ENCODE measurements at places on chromosomes 3 and 15.
A peak's percentile ranks its signal among the peaks of the same experiment; 100 is the strongest.

DNA sequence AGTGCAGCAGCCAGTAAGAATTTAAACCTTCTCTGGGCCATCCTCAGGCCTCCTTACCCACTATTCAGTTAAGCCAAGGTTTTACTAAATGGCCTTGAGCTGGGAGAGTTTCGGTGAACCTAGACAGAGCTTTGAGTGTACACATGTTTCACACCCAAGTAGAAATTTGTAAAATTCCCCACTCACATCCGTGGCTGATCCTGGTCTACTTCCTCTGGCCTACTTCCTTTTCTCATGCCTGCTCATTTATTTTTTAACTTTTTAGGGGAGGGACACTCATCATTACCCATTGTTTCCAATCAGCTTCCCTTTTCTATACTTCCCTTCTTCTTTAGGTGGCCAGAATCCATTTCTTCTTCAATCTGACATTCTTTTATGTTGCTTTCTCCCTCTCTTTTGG, 7.6 kb downstream of the CX3CR1 start:
- DNase-seq = no peak

- no peak for DNase-seq
Measured at GRCh38 chr3:75254685-75255084, 409.4 kb upstream of the FRG2C start.

GRCh38 chr3:99384596-99384995, 253.8 kb upstream of the COL8A1 start:
- no peak for DNase-seq

GRCh38 chr3:52106951-52107611, 47.1 kb downstream of the POC1A start:
- DNase-seq = no peak

DNA sequence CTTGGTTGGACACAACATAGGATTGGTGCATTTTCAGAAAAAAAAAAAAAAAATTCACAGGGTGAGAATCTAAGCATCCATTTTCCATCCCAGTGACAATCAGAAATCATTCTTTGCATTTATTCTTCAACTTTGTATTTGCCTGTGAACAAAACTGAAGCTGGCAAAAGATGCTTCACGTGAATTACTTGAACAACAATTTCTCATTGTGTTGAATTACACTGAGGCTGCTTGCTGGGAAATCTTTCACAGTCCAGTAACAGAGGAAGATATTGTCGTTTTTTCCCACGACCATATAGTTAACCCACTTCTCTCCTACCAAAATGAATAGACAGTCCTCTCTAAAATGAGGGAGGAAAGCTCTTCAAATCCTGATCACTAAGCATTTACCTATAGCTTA, 4.3 kb upstream of the SLCO3A1 start:
- no peak for DNase-seq

DNA sequence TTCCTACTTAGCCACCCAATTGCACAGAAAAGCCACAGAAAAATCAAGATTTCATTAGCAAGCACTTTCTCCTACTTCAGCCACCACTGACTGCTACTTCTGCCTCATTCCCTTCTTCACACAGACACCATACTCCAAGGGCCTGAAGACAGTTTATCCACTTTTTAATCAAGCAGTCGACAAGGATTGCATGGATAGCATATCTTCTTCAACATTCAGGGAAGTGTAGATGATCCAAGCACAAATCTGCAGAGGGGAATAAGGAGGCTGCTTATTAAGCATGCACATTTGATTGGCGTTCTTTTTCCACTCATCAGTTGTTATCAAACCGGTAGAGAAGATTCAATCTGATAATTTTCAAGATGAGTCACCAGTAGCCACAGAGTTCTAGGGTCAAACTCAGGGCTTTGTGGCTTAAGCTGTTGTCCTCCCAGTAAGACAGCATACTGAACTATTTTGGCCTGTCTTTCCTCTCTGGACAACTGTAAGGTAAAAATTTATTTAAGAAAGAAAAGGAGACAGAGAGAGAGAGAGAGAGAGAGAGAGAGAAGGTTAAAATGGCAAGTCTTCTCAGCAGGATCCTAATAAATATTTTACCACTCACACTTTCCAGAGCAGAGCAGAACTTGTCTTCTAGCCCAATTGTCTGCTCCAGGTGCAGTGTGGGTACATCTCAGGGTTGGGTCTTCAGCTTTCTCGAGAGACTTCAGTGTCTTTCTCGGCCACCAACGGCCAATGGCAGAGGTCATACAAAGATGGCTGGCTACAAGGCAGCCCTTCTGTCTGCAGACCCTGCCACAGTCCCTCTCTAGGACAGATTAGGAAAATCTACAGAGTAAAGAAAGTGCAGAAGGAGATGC, 80.6 kb upstream of the BHLHE40 start:
- DNase-seq = no peak

DNA sequence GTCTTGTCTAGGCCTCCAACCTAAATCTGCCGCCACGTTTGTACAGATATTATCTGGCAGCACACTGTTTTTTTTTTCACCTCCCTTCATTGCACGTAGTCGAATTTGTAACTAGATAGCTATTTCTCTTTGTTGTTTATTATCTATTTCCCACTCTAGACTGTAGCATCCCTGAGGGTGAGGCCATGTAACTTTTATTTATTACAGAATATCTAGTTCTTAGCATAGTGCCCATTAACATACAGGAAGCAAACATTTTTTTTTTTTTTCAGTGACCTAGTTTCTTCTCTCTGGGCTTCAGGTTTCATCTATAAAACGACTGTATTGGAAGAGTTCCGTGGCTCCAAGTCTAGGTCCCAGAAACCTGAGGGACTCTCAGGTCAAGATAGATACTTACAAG, 354.3 kb downstream of the FGF12 start:
- no peak for DNase-seq

DNA sequence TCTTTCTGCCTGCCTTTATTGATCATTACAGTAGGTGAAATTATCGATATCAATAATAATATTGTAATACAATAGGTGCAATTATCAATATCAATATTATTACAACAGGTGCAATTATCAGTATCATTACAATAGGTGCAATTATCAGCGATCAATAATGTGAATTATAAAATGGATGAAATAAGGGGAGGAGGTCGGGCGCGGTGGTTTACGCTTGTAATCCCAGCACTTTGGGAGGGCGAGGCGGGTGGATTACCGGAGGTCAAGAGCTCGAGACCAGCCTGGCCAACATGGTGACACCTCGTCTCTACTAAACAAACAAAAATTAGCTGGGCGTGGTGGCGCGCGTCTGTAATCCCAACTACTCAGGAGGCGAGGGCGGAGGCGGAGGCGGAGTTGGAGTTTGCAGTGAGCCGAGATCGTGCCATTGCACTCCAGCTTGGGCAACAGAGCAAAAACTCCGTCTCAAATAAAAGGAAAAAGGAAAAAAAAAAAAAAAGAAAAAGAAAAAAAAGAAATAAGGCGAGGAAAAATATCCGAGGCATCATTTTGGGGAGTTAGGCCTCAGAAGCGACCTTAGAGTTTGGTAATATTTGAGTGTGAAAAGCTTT, 611 bp upstream of the BNIP2 start:
- DNase-seq = peak; percentile 73

GRCh38 chr15:76795217-76795616, 109.9 kb downstream of the SCAPER start:
- DNase-seq = no peak

- no peak for DNase-seq
Measured at GRCh38 chr15:52503788-52504496, 24.7 kb downstream of the MYO5A start.

DNA sequence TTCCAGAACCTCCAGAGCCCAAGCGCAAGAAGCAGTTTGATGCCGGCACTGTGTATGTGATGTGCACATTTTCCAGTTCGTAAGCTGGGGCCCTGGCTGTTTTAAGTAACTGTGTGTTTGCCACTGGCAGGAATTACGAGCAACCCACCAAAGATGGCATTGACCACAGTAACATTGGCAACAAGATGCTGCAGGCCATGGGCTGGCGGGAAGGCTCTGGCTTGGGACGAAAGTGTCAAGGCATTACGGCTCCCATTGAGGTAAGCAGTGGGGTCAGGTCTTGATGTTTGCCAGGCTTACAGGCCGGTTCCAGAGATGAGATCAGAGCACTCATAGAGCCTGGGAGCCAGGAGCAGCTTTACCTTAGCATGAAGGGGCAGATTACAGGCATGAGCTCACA, 28.4 kb downstream of the RBM5 start:
- no peak for DNase-seq

- no peak for DNase-seq
Measured at GRCh38 chr3:112965656-112966055, 9.2 kb downstream of the CD200R1 start.

DNA sequence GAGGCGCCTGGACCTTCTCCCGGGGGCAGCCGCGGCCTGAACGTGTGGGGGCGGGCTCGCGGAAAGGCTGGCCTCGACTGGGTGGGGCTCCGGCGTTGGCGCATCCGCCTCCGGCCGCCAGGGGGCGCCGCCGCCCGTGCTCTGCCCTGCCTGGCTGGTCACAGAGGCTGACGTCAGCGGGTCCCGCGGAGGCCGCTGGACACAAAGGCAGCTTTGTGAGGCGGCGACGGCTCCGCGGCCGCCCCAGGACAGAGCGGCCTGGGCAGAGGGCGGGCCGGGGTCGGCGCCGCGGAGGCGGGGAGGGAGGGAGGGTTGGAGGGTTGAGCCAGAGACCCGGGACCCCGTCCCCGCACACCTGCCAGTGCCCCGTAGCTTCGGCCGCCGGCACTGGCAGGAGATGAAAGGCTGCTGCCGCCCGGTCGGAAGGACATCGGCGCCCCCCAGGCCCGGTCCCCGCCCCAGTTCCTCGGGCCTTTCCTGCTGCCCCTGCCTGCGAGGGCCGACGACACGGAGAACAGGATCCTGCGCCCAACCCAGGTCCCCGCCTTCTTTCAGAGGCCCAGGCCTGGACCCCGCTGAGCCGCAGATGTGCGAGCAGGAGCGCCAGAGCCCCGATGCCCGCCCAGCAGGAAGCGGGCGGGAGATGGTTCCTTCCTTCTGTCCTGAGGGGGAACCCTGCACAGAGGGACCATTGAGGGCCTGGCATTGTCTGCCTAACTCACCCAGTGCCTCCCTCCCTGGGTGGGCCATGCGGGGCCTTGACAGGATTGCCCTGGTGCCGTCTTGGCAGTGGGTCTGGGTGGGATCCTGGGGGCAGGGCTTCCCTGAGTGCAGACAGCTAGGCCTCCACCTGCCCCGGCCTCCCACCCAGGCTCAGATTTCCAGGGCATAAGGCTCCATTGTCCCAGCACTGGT, 8.7 kb upstream of the SEMA3B start:
- DNase-seq = peak; percentile 88

DNA sequence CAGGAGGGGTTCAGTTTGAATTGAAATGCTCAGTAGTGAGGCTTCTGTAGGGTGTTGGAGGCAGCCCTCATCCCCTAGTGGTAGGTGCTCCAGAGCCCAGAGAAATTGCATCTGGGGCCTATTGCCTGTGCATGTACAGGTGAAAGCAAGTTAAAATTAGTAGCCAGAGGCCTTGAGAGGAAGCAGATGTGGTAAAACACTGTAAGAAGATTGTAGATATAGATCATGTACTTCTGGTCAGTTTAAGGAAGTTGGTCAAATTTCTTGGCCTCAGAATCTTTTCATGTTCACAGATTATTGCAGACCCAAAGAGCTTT, 34.6 kb downstream of the IGSF10 start:
- DNase-seq = no peak

- no peak for DNase-seq
Measured at GRCh38 chr15:50676799-50677483, 9.7 kb downstream of the TRPM7 start.

DNA sequence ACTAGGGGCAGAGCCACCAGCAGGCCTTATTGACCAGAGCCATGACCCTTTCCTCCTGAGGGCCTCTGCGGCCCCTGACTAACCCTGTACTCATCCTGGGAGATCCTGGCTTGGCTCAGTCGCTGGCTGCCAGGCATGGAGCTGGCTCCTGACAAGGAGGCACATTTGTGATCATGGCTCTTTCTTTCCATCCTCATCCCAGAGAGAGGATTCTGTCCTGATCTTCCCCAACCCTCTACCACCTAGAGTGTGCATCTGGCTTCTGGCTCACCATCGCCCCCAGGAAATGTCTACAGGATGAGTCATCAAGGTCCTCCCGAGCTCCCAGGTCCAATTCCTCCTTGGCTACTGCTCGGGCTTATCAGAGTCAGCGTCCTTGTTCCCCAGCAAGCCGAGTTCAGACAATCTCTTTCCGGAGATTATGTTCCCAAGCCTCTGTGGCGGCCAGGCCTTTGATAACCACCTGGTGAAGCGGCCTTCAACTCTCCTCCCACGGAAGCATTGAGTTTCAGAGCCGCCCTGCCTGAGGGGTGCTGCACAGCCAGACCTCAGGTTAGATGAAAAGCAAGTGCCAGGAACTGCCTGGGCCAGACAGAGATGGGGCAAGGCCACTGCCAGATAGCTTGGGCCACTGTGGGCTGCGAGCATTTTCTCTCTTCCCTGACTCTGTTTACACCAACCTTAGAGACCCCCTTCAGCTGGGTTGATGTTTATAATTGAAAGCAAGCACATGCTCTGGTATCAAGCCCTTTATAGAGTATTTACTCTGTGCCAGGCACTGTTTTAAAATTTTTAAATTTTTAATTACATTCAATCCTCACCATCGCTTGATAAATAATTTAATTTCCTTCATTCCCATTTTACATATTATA, 44.3 kb upstream of the MRPS22 start:
- DNase-seq = no peak

GRCh38 chr3:25046911-25047771, 380.9 kb upstream of the RARB start:
- no peak for DNase-seq

DNA sequence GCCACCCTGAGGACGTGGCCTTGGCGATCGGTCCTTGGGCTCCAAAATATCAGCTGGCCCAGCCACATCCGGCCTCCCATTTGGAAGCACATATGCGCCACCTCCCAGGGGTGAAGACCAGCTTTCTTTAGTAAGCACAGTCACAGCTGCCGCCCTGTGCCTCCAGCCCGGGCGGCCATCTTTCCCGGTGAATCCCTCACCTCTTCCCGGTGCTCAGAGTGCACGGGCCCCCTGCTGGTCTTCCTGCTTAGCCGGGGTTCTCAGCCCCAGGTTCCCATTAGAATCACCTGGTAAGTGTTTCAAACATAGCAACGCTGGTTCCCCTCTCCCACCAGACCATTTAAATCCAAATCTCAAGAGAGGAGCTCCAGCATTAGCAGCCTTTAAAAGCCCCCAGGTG, 232.2 kb downstream of the VPS13C start:
- no peak for DNase-seq

DNA sequence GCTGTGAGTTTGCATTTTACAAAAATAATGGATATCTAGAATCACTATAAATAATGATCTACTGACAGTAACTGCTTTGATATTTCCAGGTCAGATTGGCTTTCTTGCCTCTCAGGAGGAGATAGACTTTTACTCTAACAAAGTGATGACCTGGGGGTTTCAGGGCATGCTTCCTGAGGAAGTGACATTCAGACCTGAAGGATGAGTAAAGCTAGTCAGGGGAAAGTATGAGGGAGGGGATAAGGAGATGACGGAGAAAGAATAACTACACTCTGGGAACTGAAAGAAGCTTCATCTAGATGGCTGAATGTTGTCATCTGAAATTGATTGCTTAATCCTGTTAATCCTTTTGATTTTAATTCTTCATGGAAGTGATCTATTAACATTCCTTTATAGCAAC, 32.2 kb downstream of the ARMC8 start:
- DNase-seq = peak; percentile 70

DNA sequence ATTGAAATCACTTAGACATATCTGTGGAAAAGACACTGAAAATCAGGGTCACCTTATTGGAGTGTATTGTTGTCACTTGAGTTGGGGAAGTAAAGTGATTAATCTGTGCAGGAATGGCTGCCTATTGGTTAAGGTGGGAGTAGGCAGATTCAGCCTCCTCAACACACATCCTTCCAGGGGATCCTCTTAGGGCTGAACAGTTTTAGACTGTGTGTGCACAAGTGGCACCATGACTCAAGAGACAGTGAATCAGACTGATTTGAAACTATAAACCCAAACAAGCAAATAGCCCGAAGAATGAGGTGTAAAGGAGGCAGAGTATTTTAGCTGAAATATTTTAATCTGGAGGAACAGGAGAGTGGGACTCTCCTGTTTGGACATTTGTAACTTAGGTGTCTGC, 4.9 kb downstream of the ABHD17C start:
- DNase-seq = no peak

All from kidney capillary endothelial cell (primary cell).